Naive thymus-derived CD8-positive, alpha-beta T cell (primary cell): ENCODE measurements at places on chromosomes 2 and 18.

DNA sequence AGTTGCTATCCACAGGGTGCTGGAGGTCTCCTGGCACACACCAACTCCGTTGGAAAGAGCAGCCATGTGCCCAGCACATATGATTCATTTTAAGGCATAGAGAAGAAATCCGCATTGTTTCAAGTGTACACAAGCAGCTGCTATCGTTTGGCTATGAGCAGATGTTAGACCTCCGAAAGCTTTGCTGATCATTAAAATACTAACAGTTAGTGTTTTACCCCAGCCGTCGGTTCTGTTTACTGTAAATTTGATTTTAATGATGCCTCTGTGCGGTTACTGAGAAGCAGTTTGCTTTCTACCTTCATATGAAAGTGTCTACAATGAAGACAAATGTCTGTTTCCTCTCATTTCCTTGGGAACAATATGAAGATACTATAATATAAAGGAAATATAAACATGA is 154.9 kb downstream of the PTGR3 start:
- no peaks in the 10 kb centered on the region for H3K27me3 ChIP-seq
- H3K27ac ChIP-seq, result no peak overlapping the region
- H3K36me3 ChIP-seq, result peaks cover 4% of the 10 kb centered on the region

DNA sequence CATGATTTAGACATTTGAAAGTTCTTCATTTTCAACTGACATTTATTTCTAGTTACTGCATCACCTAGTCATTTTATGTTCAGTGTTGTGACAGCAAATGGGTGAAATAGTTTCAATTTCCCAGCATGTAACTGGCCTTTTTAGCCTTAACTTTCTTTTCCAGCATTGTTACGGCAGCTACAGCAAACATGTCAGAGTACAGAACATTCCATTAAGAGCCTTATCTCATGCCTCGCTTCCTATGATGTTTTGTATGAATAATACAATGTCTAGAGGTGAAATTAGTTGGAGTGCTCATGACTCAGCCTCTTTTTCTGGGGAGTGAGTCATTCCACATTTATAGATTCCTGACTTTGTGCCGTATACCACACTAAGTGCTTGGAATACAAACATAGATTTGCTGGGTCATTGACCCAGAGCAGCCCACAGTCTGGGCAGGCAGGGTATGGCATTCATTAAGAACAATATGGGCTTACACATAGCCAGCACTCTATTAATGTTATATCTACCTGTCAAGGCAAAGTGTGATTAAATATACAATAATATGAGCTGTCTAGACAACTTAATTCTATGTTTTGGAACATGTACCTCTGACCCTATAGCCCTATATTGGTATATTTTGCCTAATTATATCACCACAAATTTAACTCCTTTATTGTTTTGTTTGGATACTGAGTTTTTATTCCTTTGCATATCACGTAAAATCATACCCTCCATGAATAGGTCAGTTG is 72.2 kb downstream of the MAP2 start:
- no peak overlapping the region for H3K27ac ChIP-seq
- no peak for DNase-seq
- H3K27me3 ChIP-seq, result no peaks in the 10 kb centered on the region
- H3K4me3 ChIP-seq, result no peak overlapping the region
- H3K36me3 ChIP-seq, result no peaks in the 10 kb centered on the region
- H3K4me1 ChIP-seq, result no peaks in the 10 kb centered on the region

- no peaks in the 10 kb centered on the region for H3K27me3 ChIP-seq
- no peak for DNase-seq
- H3K4me3 ChIP-seq, result no peak overlapping the region
- no peaks in the 10 kb centered on the region for H3K36me3 ChIP-seq
- no peak overlapping the region for H3K27ac ChIP-seq
Measured at GRCh38 chr2:17245906-17246305, 272.3 kb downstream of the RAD51AP2 start.

- peak; percentile 56 for DNase-seq
- no peaks in the 10 kb centered on the region for H3K27me3 ChIP-seq
- H3K36me3 ChIP-seq, result no peaks in the 10 kb centered on the region
- H3K4me3 ChIP-seq, result peak overlapping the region; percentile 73
- peak overlapping the region; percentile 79 for H3K27ac ChIP-seq
Measured at GRCh38 chr2:25308599-25308998, 33.1 kb downstream of the DNMT3A start.

GRCh38 chr18:79460481-79461300 is 65.0 kb downstream of the NFATC1 start:
- H3K27me3 ChIP-seq, result no peaks in the 10 kb centered on the region
- peaks cover 1% of the 10 kb centered on the region for H3K4me1 ChIP-seq
- DNase-seq, result no peak
- H3K36me3 ChIP-seq, result peaks cover 44% of the 10 kb centered on the region

DNA sequence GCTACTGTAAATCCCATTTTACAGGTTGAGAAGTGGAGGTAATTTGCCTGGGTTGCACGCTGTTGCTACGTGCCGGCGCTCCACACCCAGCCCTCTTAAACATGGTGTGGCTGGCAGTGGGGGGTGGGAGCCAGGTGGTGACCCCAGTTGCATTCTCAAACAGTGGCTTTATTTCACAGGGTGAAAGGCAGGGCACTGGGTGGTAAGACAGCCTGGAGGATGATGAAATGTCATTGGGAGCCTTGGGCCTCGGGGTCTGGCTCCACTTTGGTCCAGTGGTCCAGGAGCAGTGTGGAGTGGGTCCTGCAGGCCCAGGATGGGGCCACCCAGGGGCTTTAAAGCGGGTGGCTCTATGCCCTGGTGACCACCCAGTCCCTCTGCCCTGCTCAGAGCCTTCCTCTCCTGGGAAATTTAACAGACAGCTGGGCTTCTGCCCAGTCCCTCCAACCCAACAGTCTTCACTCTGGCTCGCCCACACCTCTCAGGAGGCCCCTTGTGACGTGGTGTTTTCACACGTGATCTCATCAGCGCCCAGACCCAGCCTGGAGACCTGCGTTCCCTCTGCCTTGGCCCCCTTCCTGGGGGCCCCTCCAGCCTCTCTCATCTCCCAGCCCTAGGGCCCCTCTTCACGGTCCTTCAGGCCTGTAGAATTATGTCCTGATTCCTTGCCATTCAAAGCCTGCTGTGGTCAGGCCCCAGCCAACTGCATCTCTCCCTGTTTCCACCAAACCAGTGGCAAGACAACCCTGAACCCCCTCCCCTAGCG is 92.5 kb downstream of the INHBB start:
- H3K4me1 ChIP-seq, result no peaks in the 10 kb centered on the region
- peaks cover 36% of the 10 kb centered on the region for H3K27me3 ChIP-seq
- no peak for DNase-seq
- H3K36me3 ChIP-seq, result no peaks in the 10 kb centered on the region
- no peak overlapping the region for H3K4me3 ChIP-seq

- no peak overlapping the region for H3K4me3 ChIP-seq
- peaks cover 39% of the 10 kb centered on the region for H3K36me3 ChIP-seq
- peaks cover 48% of the 10 kb centered on the region for H3K4me1 ChIP-seq
Measured at GRCh38 chr18:35095983-35096676, 54.9 kb downstream of the MAPRE2 start.

GRCh38 chr18:22318745-22319407 is 98.8 kb downstream of the CTAGE1 start:
- no peaks in the 10 kb centered on the region for H3K36me3 ChIP-seq
- no peak overlapping the region for H3K27ac ChIP-seq
- no peaks in the 10 kb centered on the region for H3K27me3 ChIP-seq
- H3K4me3 ChIP-seq, result no peak overlapping the region
- DNase-seq, result no peak

DNA sequence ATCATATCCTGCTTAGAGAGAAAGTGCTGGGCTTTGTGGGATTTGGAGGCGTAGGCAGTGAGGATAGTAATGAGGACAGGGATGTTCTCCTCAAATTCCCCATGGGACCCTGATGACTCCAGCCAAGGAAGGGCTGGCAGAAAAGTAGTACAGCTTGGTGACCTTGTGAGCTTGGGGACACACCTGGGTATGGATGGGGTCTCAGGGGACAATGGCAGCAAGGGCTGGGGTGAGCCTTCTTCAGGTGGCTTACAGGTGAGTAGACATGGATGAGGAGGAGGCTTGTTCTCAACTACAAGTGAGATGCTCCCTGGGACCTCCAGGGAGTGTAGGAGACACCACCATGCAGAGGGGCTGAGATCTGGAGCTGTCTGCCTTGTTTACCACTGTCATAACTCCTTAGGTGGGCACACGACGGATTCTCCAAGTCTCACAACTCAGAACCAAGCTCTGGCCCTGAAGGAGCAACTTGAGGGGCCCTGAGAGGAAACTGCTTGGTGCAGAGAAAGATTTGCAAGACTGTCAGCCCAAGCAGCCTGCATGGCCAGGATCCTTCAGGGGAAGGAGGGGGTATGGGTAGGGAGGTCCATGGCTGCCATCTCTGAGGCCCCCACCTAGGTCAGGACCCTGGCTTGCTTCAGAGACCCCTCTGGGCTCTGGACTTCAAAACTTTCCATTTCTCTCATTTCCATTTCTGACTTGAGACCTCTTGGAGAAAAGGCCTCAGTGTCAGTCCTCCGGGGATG is 262.8 kb downstream of the DYSF start:
- no peaks in the 10 kb centered on the region for H3K4me1 ChIP-seq
- peaks cover 20% of the 10 kb centered on the region for H3K27me3 ChIP-seq
- no peak overlapping the region for H3K27ac ChIP-seq
- H3K36me3 ChIP-seq, result no peaks in the 10 kb centered on the region
- DNase-seq, result no peak

DNA sequence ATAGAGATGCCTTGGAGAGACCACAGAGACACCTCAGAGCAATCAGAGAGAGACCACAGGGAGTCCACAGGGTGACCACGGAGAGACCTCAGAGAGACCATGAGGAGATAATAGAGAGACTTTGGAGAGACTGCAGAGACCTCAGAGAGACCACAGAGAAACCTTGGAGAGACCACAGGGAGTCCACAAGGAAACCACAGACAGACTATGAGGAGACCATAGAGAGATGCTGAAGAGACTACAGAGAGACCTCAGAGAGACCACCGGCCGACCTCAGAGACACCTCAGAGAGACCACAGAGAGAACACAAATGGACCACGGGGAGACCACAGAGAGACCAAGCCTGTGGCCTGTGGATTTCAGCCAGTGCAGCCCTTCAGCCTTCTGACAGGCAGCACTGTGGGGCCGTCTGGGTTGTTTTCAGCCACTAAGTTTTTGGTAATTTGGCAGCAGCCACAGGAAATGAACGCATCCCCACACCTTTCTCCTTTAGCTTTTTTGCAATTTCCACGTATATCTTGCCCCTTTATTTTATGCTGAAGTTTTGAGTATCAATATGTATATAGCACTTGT is 11.4 kb upstream of the TMEM18 start:
- peaks cover 8% of the 10 kb centered on the region for H3K27me3 ChIP-seq
- no peak overlapping the region for H3K4me3 ChIP-seq
- peaks cover 4% of the 10 kb centered on the region for H3K4me1 ChIP-seq
- no peak overlapping the region for H3K27ac ChIP-seq
- H3K36me3 ChIP-seq, result no peaks in the 10 kb centered on the region

- no peak for DNase-seq
- H3K36me3 ChIP-seq, result no peaks in the 10 kb centered on the region
- H3K27ac ChIP-seq, result no peak within 1 kb of the TSS
- peaks cover 11% of the 10 kb centered on the region for H3K4me1 ChIP-seq
Measured at GRCh38 chr2:127418300-127419111, at the start of gene PROC. PROC (plus strand) TSS chr2:127418427; CDS start chr2:127419943, 1,516 bp downstream.

GRCh38 chr2:74739129-74739528 is 85.1 kb downstream of the SEMA4F start:
- H3K27ac ChIP-seq, result no peak overlapping the region
- H3K4me1 ChIP-seq, result peaks cover 1% of the 10 kb centered on the region
- DNase-seq, result no peak

- H3K27me3 ChIP-seq, result peaks cover 12% of the 10 kb centered on the region
- H3K4me1 ChIP-seq, result peaks cover 7% of the 10 kb centered on the region
- peaks cover 15% of the 10 kb centered on the region for H3K36me3 ChIP-seq
- DNase-seq, result no peak
- H3K4me3 ChIP-seq, result peak overlapping the region; percentile 96
Measured at GRCh38 chr2:219596954-219597551, 604 bp upstream of the STK11IP start.

DNA sequence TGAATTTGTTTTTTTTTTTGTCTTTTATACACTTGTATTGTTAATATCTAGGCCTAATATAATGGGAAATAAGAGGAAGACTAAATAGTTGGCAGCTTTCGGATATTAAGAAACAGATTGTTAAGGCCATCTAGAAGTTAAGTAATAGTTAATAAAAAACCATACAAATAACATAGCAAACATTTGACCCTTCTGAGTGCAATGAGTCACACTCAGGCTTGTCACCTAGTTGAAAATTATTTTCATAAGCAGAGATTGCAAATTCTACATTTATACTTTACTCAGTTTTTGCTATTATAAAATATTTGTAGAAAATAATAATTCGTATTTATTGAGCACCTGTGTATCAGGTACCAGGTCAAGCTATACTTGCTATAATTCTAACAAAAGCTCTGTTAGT is 2.4 kb downstream of the NUP35 start:
- DNase-seq, result no peak
- H3K4me3 ChIP-seq, result peak overlapping the region; percentile 96
- no peak overlapping the region for H3K27ac ChIP-seq
- peaks cover 29% of the 10 kb centered on the region for H3K36me3 ChIP-seq

DNA sequence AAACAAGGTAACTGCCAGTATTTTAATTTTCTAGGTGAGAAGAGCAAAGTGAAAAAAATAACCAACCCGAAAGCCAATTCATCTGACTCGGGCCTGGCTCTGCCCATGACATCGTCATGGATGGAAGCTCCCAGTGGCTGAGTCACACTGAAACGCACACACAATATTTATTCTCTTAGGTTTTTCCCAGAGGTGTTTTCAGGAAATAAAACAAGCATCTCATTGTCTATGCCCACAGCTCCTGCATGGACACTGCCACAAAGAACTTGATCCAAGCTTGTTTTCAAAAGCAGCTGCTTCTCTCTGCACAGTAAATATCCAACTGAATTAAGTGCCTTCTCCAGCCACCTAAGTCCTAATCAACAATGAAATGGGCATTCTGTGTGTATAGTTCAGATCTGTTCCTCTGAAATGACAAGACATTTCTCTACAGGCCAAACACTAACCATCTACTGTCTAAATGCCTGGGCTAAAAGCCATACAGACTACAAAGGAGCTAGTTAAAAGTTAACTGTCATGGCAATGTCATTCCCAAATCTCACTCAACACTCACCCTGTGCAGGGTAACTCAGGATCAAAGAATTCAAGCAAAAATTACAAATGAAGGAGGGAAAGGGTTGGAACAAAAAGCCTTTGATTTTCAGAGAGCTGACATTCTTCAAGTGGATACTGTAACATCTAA is 62.9 kb downstream of the RPL31 start:
- peaks cover 7% of the 10 kb centered on the region for H3K27me3 ChIP-seq
- no peaks in the 10 kb centered on the region for H3K4me1 ChIP-seq
- no peak overlapping the region for H3K27ac ChIP-seq

DNA sequence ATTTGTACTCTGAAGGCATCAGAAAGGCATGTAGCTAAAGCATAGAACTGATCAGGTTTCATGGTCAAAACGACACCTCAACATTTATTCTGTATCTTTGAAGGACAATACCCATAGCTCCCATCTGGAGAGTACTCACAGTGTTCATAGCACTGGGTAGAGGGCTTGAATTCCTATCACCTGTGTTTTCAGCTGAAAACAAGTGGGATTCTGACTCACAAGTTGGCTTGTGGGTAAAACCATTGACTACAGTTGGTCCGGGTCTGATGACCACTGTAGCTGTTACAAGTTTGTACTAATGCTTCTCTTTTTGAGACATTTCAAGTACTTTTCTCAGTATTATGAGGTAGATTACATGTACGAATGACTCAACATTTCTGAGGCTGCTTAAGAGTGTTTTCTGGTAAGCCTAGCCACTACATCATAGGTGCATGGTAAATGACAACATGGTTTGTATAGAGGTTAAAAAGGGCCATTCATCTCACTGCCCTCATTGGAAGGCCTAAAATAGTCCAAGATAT is 68.6 kb upstream of the PELI1 start:
- no peak overlapping the region for H3K27ac ChIP-seq
- no peak for DNase-seq
